OCI-LY7 (cell line): ENCODE measurements at places on chromosomes 5 and 9.

DNA sequence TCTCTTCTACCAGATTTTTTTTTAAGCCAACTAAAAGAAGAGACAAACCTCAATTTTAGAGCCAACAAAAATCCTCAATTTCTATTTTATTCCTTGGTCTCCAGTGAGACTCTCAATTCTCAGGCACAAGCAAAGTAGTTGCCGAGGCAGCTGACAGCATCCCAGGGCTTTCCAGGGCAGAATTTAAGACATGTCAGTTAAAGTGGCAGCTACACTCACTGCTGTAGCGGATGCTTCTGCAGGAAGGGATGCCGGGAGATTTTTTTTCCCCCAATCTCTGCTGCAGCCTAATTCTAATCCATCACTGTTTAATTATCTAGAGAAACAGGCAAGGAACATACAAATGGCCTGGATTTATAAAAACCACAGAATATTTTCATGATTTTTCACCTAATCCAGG, 57.0 kb downstream of the TTC39B start:
- DNase-seq = no peak

GRCh38 chr9:2109069-2109650, 94.0 kb downstream of the SMARCA2 start:
- no peak for DNase-seq

DNA sequence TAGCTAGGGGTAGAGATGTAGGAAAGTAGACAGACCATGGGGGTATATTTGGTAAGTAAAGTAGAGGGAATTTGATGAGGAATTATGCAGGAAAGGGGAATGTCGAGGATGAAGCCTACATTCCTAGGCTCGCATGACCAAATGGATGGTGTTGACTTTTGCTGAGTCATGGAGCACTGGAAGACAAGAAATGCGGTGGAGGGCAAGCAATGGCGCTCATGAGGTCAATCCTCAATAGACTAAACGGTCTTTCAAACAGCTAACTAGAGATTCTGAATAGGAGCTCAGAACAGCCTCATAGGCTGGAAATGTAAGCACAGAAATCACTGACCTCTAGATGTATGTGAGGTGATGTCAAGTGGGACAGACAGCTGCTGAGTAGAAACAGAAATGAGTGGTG, 50.7 kb upstream of the FST start:
- no peak for DNase-seq

DNA sequence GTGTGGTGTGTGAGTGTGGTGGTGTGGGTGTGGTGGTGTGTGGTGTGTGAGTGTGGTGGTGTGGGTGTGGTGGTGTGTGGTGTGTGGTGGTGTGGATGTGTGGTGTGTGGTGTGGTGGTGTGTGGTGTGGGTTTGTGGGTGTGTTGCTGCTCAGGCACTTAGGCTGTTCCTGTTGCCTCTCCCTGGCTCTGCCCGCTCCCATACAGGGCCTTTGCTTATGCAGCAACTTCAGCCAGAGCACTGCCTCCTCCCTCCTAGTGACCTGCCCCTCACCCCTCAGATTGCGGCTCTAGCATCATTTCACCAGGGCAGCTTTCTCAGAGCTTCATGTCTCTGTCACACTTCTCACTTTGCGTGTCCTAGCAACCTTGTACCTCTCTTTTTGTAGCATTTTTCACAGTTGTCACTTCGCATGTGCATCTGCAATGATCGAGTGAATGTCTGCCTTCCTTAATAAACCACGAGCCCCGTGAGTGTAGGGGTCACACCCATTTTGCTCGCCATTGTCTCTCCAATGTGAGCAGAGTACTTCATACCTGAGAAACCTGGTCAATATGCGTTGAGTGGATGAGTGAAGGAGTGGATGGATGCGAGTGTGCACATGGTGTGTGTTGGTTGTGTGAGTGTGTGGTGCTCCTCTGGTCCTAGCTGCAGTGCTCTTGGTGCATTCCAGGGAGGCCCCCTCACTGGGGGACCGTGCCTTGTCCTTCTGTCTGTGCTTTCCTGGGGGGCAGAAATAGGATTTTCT, 167.9 kb upstream of the PANK3 start:
- DNase-seq = no peak

DNA sequence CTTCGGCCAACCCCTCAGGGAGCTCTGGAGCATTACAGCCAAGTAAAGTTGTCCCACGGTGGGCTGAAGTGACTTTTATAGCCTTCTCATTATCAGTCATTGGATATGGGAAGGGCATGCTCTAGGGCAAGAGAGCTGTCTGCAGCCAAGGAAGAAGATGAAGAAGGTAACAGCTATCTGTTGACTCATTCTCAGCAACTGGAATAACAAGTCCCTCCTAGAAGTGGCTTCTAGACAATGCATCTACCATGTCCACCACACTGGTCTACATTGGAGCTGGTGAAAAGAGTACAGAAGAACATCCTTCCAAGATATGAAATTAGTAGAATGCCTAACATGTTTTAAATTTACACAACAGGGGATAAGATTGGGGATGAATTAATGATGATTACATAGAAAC, 524.2 kb downstream of the ACTL7B start:
- no peak for DNase-seq

DNA sequence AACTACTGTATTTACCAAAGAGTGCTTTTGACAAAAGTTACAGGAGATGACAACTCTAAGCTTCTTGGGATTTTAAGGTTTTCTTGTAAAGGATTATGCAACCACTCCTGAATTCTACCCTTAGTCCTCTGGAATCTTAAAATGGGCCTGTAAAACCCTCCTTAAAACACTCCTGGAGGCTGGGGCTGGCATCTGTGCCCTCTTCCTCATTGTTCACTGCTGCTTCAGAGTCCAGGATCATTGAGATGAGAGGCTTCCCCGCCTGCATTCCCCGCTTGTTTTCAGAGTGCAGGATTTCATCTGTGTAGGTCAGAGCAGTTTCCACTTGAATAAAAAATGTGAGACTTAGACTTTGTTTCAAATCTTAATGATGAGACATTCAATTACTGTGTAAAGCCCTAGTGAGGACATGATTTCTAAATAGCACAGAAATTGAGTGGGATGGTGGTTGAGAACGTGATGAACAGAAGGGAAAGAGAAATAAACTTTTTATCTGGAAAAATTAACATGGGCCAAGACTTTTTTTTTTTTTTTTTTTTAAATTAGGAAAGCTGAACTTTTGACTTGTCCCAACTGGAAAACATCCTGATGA, 40.4 kb downstream of the PCSK5 start:
- DNase-seq = no peak

- no peak for DNase-seq
Measured at GRCh38 chr5:138529812-138530211, 13.2 kb downstream of the ETF1 start.

GRCh38 chr5:108238936-108239887, 142.7 kb downstream of the FBXL17 start:
- no peak for DNase-seq

- DNase-seq = no peak
Measured at GRCh38 chr5:130279386-130279785, 375.1 kb downstream of the CHSY3 start.

GRCh38 chr5:113236536-113237288, 198.1 kb downstream of the TSSK1B start:
- no peak for DNase-seq

- peak; percentile 69 for DNase-seq
Measured at GRCh38 chr5:135426102-135427082, 20.8 kb downstream of the DCANP1 start.

DNA sequence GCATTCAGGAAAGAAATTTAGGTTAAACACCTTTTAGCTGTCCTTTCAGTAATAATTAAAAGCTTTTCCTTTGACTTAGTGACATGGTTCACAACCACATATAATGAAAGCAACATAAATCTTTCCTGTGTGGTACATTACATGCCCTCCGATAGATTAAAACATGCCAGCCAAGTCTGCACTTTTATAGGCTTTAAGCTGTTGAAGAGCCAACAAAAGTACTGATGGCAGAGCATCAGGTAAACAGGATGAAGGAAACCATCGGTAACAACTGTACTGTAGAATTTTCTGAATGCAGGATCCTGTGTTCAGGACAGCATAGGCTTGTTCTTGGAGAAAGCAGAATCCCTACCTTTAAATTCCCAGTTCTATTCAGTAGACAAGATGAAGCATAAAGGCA, 226.6 kb downstream of the MLLT3 start:
- no peak for DNase-seq

DNA sequence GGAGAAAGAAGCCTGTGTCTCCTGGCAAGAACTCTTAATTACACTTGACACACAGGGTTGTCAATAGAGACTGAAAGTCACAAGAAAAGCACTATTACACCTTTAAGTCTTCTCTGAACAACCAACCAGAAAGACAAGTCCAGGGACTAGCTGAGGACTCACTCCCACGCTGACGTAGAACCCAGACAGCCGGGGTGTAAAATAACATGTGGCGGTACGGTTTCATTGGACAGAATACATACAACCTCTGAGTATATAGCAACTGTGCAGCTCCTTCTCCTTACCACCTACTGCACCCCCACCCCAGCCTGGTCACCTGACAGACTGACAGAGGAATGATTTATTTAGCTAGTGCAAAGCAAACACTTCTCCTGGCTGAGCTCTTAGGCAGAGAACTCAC, 103.4 kb upstream of the RASEF start:
- no peak for DNase-seq

DNA sequence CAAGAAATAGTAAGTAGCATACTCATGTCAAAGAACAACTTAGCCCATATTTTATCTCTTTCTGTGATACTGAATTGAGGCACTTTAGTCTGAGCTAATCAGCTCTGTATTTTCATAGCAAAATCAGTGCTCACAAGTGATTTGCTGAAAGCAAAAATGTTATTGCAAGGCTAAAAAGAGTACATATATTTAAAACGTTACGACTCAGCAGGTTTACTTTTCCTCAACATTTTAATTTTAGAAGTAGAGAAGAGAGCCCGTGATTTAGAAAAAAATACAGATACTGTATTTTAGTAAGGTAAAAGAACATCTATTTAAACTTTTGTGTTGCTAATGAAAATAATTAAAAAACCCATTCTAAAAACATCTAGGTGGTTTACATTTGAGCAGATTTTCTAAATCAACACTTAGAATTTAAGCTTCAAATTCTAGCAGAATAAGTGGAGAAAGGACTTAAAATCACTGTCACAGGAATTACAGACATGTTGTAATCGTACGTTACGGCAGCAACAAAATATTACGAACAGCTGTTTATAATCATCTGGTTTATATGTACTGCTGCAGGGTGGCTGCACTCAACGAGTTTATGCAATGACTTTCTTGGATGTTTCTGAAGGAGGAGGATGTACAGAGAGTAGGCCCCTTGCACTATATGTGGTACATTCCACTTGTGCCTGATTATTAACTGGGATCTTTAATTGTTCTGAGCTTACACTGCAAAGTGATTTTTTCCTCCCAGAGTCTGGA, 20.1 kb downstream of the SREK1 start:
- DNase-seq = no peak

- no peak for DNase-seq
Measured at GRCh38 chr9:6218099-6218502, 2.5 kb downstream of the IL33 start.

DNA sequence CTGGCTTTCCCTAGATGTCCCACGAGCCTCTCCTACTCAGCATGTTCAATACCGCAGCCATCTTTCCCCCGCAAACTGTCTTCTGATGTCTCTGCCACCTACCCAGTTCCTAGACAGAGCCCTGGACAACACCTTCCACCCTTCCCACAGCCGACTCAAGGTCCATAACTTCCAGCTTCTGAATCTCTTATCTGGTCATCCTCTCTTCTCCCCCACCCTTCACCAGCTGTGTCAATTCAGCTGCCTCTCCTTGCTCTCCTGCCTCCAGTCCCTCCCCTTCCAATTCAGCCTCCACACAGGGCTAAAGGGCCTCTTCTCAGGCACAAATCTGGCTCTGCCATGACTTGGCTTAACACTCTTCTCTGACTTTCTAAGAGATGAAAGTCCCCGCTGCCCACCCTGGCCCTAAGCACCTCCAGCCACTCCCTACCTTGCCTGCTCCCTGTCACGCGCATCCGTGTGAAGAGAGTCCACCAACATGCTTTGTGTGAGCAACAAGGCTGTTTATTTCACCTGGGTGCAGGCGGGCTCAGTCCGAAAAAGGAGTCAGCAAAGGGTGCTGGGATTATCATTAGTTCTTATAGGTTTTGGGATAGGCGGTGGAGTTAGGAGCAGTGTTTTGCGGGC, 25.2 kb downstream of the AQP7 start:
- DNase-seq = no peak

DNA sequence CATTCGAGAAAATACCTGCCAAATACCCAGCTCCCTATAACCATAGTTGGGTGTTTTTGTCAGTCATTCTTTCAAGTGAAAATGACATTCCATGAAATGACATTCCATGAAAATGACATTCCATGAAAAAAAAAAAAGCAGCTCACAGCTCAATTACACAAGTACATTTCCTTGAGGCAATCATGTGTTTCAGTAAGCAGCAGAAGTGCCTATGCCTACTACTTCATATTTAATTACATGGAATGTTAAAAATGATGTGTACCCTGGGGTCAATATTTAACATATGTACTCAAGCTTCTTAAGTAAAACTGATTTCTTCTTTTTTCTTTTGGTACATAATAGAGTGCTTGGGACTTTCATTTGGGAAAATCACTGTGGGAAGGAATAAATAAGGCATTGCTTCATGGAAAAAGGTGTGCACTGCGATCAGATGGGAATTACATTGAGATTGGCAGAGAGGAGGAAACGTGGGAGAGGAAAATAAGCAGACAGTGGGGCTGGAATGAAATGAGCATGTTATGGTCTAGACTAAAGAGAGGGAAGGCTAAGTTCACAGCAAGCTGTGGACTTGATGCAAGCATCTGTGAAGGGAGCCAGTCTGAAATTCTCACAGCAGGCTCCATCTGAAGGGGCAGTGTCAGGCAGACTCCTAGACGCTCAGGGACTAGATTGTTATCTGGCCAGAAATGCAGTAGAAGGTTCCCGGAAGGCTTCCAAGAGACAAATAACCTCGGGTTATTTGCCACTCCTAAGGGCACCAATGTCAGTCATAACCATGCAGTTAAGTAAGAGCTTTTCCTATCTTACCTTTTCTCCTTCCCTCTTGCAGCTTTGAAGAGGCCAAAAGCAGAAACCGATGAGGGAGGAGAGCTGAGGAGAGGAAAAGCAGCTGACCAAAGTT, 15.2 kb upstream of the SPATA9 start:
- no peak for DNase-seq

DNA sequence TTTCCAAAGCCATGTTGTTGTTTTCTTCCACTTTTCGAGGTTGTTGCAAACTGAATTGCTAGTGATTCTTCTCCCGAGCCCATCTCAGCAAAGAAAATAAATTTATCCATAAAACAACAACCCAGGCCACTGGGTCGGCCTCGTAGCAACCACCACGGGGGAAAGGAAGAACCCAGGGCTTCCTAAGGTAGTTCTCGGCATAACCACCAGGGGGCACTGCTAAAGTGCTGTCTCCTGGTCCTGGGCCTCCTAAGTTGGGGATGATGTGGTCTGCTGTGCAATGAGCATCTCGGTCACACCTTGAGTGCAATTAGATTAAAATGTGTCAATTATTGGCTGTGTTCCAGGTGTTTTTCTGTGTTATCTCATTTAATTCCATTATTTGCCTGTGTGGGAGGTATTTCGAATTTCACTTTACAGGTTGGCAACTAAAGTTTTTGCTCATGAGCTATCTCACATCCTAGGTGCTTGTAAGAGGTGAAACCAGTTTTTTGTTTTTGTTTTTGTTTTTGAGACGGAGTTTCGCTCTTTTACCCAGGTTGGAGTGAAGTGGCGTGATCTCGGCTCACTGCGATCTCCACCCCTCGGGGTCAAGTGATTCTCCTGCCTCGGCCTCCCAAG, 102.8 kb upstream of the DAP start:
- peak; percentile 59 for DNase-seq
